ENCODE measurements at places on chromosomes 2 and 18.

DNA sequence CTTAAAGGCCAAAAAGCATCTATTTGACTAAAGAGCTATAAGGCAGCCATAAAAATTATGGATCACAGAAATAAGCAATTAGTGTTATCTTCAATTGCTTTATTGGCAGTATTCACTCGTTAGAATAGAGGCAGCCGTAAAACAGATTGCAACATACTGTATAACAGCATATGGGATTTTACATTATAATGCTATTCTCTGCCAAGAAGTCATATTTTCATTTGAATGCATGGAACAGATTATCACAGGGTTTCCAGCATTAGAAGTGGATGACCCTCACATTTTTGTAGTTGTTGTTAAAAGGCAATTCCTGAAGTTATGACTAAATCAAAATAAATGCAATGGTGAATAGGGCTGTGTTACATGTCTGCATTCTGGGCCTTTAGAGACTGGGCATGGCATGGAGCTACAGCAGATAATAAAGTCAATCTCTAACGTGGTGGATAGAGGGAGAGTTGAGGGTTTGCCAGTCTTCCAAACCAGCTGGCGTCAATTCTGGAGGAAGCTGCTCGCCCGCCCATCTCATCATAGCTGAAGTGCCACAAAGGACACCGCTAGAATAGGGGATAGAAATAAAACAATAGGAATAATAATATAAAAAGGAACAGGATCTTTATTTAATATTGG is 155.4 kb upstream of the VRK2 start:
- no peak for DNase-seq

GRCh38 chr2:32611771-32612170 is 16.1 kb upstream of the TTC27 start:
- no peak for DNase-seq

DNA sequence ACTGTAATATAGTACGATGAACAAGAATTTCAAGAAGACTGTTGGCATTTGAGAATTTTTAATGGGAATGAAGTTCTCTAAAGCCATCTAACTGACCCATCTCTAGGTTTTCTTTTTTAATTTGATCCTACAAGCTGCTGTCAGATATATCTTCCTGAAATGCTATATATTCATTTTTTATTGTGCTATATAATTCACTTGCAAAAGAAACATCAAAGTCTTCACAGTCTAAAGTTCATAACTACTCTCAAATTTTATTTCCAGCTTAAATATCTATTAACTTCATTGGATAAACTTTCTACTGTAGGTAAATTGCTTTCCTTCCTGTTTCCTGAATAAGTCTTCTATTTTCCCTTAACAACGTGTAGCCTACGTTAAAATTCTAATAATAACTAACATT is 3.7 kb downstream of the SCYGR2 start:
- no peak for DNase-seq

DNA sequence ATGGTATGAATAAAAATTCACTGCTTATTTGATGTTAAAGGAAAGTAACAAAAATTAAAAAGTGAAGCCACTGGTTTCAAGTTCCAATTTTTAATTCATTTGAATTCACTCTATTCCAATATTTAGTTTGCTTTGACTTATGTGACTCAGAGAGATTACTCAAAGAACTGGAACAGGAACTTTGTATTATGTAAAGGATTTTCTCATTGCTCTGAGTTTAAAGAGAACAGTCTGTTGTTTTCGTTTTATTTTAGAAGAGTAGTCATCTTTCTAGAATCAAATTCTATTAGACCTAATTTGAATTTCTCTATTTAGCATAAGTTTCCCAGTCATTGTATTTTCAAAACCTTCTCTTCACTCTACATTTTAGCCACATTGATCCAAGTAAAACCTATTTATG is 300.1 kb upstream of the SLC8A1 start:
- no peak for DNase-seq

DNA sequence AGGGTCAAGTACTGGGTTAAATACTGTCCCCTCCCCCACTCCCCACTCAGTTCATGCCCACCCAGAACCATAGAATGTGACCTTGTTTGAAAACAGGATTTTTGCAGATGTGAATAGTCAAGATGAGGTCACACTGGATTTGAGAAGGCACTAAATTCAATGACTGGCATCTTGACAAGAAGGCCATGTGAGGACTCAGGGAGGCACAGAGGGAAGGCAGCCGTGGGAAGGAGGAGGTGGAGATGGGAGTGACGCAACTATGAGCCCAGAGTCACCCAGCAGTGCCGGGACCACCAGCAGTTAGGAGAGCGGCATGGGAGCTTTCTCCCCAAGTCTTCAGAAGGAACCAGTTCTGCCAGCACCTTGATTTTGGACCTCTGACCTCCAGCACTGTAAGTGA is 257.3 kb downstream of the BCL2 start:
- no peak for DNase-seq

- no peak for DNase-seq
Observed at GRCh38 chr2:73987109-73987947, 2.6 kb downstream of the TET3 start.

DNA sequence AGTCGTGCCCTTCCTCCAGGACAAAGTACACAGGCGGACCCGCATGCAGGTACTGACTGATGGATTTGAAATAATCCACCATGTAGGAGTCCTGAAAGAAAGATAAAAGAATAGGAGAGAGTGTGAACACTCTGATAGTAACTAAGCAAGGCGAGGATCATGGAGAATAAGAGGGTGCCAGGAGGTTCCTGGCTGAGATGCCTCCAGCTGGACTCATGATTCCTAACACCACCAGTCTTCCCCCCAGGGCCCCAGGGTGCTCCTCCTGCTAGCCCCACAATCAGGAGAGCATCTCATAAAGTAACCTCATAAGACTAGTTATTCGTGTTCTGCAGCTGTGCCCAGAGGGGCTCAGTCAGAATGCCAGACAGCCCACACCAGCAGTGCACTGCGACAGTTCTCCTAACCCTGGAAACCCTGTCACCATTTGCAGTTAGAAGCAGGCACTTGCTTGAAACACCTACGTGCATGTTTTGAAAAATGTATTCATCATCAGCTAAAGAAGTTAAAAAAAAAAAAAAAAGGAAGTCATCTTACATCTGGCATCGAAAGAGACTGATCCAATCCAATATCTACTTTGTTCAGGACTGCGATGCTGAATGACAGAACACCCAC is 36.7 kb downstream of the RMC1 start:
- DNase-seq = no peak

DNA sequence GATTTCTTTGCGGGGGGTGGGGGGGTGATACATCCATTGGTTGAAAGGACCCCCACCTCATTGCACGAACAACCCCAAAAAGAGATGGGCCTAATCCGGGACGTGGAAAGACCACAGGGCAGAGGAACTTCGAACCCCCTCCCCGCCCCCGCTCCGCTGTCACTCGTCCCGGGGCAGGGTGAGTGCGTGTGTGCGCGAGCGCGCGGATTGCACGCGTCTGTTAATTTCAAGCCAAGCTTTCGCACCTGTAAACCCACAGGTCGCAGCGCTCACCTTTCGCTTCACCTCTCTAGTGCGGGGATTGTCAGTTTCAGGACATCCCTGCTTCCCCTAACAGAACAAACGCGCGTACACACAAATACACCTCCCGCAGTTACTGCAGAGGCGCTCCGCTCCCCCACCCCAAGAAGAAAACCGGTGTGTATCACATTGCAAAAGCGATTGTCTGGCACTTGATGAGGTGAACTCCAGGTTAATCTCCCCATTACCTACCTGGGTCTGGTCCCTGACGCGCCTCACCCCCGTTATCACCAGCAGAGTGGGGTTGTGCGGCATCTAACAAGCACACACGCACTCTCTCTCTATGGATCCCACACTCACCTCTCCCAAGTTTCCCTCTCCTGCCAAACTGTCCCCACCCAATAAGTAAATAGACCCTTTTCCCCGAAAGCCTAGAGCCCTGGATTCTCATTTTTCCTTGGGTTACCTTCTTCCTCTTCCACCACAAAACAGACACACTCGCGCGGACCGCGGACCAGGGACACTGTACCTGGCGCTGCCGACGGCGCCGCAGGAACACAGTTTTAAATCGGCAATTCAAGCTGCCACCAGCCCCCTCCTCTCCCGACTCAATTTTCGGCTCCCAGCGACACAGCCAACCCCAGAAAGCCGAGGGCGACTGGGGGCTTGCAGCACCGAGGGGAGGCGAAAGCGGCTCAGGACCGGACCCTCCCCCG is 1.0 kb downstream of the CYP26B1 start:
- DNase-seq = no peak

GRCh38 chr2:158712791-158713522 is 82.2 kb upstream of the DAPL1 start:
- DNase-seq = no peak

DNA sequence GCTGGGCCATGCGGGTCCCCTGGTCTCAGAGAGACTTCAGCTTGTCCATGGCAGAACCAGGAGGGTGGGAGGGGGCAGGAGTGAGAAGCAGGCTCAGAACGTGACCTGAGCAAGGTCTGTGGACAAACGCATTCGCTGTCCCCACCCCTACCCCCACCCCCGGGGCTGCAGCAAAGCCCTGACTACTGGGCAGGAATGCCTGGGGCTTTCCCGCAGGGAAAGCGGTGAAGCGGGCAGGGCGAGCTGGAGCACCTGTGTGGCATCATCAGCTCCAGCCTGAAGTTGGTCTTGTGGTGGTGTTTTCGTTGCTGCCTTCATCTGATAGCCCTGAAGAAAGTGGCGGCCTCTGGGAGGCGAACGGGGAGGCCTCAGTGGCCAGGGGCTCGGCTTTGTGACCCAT is 26.1 kb upstream of the ALKAL2 start:
- DNase-seq = no peak

DNA sequence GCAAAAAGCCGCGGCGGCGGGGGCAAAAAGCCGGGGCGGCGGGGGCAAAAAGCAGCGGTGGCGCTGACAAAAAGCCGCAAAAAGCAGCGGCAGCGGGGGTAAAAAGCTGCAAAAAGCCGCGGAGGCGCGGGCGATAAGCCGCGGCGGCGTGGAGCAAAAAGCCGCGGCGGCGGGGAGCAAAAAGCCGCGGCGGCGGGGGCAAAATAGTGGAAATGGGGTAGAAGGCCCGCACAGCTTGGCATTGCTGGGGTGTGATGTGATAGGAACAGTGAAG is 450.1 kb downstream of the ANKRD30B start:
- no peak for DNase-seq

DNA sequence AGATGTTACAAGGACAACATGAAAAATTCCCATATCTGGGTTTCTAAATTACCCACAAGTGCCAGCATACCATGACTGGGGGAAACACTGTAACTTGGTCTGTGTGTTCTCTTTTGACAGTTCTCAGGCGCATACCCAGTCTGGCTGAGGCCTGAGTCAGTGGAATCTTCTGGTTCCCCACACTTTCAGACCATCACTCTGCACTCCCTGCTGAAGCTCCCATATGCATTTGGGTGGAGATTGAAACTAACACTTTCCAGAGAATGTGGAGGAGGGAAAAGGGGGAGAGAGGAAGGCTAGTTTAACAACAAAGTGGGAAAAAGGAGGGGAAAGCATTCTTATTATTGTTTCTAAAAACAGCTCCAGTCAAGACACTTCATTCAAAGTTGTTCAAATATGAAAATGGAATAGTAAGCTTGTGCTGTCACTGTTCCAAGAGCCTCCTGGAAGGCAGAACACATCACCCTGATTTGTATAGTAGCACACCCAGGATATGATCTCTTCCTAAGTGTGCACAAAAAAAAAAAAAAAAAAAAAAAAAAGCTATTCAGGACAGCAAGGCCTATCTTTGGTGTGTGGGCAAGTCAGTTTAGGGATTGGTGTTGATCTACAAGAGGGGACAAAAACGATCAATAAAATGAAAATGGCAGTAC is 48.1 kb upstream of the CTIF start:
- no peak for DNase-seq

- DNase-seq = no peak
Observed at GRCh38 chr2:49616800-49617199, 462.5 kb upstream of the FSHR start.

DNA sequence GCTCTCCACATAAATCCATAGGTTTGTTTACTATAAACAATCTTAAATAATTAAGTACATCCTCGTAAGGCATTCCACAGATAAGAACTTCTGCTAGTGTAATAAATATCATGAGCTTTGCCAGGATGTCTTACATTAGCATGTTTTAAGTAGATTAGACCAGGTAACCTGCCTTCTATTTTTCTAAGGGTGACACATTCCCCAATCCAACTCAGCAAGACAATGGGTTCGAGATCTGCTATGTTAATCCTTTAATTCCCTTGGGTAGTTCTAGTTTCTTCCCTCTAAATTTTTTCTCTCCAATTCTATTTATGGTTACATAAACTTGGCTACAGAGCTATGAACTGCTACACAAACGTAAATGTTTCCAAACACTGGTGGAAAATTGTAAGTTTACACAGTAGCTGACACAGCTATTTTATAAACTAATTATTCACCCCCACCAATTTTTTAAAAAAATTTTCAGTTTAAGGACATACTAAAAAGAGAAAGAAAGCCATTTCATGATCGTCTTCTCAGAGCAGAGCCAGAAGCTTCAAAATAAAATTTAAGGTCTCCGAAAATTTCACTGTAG is 386.5 kb upstream of the SLC39A10 start:
- no peak for DNase-seq

DNA sequence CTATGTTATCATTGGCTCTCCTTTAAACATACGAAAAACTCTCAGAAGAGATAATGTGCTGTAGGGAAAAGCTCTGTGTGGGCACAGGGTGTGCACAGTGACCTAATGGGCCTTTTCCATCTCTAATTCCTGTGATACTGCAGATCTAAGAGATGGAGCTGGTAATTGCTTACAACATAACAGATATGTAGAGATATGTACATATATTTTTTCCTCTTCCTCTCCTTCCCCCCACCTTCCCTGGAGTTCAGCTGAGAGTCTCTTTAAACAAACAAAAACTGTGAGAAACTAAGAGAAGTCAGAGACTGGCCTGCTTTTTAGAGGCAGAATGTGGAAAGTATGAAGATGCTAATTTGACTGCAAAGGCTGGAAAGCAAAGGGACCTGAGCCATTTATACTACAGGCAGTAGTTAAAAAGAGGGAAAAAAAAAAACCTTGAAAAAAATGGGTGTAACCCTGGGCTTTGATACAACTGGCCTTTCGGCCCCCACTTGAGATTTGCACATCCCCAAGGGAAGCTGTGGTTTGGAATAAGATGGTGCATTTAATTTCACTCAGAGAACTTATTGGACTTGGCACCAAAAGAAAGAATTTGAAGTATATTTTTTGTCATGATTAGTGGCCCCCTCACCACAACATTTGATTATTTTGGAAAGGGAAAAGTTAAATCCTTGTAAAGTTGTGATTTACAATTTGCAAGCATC is 502.2 kb upstream of the ZEB2 start:
- DNase-seq = no peak

DNA sequence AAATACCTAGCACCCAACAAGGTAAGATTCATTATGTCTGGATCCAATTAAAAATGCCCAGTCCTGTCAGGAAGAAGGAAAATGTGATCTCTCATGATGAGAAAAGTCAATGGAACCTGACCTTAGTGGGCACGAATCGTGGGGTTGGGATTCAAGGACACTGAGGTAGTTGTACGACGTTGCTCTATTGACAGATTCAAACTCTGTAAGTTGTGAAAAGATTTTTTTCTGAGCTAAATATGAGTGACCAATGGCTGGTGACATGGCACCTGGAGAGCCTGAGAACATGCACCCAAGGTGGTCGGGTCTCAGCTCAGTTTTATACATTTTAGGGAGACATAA is 148.2 kb downstream of the NDUFA10 start:
- no peak for DNase-seq

GRCh38 chr2:128568106-128568505 is 249.4 kb upstream of the HS6ST1 start:
- no peak for DNase-seq
